ENCODE measurements at places on chromosomes 13 and 19.

DNA sequence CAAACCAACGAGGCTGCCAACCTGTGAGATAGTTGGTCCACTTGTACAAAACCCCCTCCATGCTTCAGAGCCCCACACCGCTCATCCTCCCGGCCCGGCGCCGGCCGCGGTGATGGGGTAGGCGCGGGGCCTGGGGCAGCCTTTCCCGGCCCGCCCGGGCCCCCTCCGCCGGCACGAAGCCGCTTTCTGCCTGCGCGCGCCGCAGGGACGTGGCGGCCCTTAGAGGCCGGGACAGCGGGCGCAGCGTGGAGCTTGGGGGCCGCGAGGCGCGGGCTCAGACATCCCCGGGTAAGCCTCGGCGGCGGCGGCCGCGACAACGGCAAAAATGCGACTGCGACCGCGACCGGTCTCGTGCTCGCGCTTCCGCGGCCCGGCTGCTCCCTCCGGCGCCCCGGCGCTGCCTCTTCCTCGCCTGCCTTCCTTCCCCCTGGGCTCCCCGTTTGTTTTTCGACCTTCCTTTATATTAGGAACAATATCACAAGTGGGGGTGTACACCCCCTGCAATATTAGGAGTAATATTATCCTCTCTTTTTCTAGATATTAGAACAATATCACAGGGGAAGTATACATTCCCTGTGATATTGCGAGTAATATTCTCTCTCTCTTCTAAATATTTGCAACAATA, 53.9 kb upstream of the CEACAM21 start:
- DNase-seq, result no peak

GRCh38 chr13:25248071-25248470, 39.2 kb downstream of the MTMR6 start:
- DNase-seq, result no peak

- DNase-seq, result no peak
Observed at GRCh38 chr13:58085819-58086218, 454.3 kb downstream of the PCDH17 start.

GRCh38 chr13:98500963-98501421, 75.9 kb downstream of the STK24 start:
- DNase-seq, result no peak

DNA sequence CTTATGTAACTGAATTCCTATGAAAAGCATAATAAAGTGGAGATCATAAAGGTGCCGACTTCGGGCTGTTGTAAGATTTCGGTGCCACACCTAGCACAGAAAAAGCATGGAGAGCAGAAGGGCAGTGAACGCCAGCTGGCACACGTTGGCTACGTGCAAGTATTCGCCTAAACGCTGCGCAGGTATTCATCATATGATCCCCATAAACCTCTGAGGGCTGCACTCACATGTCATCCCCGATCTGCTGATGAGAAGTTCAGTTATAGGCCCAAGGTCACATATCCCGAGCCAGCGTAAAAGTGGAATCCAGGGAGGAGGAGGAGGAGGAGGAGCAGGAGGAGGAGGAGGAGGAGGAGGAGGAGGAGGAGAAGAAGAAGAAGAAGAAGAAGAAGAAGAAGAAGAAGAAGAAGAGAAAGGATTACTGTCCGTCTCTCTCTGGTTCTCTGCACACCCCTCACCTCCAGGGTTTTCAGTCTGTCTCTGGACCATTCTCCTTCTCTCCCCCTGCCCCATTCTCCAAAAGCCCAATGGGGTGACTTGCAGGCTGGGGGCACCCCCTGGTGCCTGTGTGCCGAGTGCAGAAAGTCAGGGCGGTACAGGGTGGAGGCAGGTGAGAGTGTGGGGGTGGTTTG, 18.6 kb upstream of the CYP2S1 start:
- DNase-seq, result no peak

- DNase-seq, result no peak
Observed at GRCh38 chr13:105334211-105334610, 1201.3 kb downstream of the EFNB2 start.
